ENCODE measurements at places on chromosomes 5 and 9. TPM values are rescaled to one million over a fixed set of nuclear protein-coding genes. Genes with fewer than 3 reads are reported as not detected.

The WNK2 gene
- total RNA-seq: not detected

The PAPPA gene
- 79.6 TPM for total RNA-seq

The AP3B1 gene
- 69.6 TPM for total RNA-seq

The UCK1 gene
- total RNA-seq: 15.5 TPM

The NDUFAF2 gene
- total RNA-seq: 11.9 TPM

The SPINK4 gene
- total RNA-seq: not detected

The SARDH gene
- total RNA-seq: 2.4 TPM

The RAB3C gene
- total RNA-seq: under 0.01 TPM

The SPEF2 gene
- total RNA-seq: 8.2 TPM

The SURF4 gene
- total RNA-seq: 467 TPM

The PTGES2 gene
- total RNA-seq: 74.3 TPM

The PTPRD gene
- total RNA-seq: 88.3 TPM

The ARSI gene
- 9.4 TPM for total RNA-seq

The CBY3 gene
- total RNA-seq: not detected

The RPL7A gene
- total RNA-seq: 1,495 TPM

The MELK gene
- 7.1 TPM for total RNA-seq

The PCDHA9 gene
- under 0.01 TPM for total RNA-seq

The UBTD2 gene
- total RNA-seq: 50.0 TPM

The MEIKIN gene
- total RNA-seq: 0.54 TPM

The POLR1E gene
- total RNA-seq: 33.0 TPM

The MVB12B gene
- total RNA-seq: 2.3 TPM

The HRH2 gene
- not detected for total RNA-seq

The KCNMB1 gene
- total RNA-seq: 0.79 TPM

The TJP2 gene
- 221 TPM for total RNA-seq

The GOLM1 gene
- 67.1 TPM for total RNA-seq

The CNTNAP3 gene
- 94.2 TPM for total RNA-seq

The PCDHGA9 gene
- total RNA-seq: 5.7 TPM

The NSG2 gene
- not detected for total RNA-seq

The KYAT1 gene
- 3.6 TPM for total RNA-seq

The APBB3 gene
- total RNA-seq: 36.9 TPM

The PCDHA2 gene
- total RNA-seq: not detected

The SWI5 gene
- 23.5 TPM for total RNA-seq

The PCDHGB2 gene
- 2.4 TPM for total RNA-seq

The ARAP3 gene
- 6.3 TPM for total RNA-seq

The SPATA31E1 gene
- not detected for total RNA-seq

The PCDHA12 gene
- total RNA-seq: 0.11 TPM

The ZCCHC7 gene
- total RNA-seq: 30.2 TPM

The NAIP gene
- total RNA-seq: 5.3 TPM

The PFN3 gene
- not detected for total RNA-seq

The SEMA4D gene
- total RNA-seq: 34.2 TPM

The PPP2CA gene
- total RNA-seq: 47.5 TPM

The GABBR2 gene
- total RNA-seq: not detected

The GFRA3 gene
- total RNA-seq: not detected

The NR2F1 gene
- 1.6 TPM for total RNA-seq

The PLEKHG4B gene
- total RNA-seq: 31.4 TPM

The PCDHB2 gene
- 1.2 TPM for total RNA-seq

The MTAP gene
- total RNA-seq: 25.9 TPM

The CSF1R gene
- total RNA-seq: 46.7 TPM

The ZNF483 gene
- 0.79 TPM for total RNA-seq

The CCNJL gene
- total RNA-seq: under 0.01 TPM

The NUDT12 gene
- 18.1 TPM for total RNA-seq

The HMMR gene
- total RNA-seq: 3.5 TPM

The C9orf153 gene
- total RNA-seq: not detected

The CTXN3 gene
- not detected for total RNA-seq

The KLHL9 gene
- 34.2 TPM for total RNA-seq

The GPR21 gene
- 3.5 TPM for total RNA-seq

All from placental epithelial cell (primary cell).